T-helper 2 cell (primary cell): ENCODE measurements at places on chromosomes 6 and 20.

- no peak for DNase-seq
Measured at GRCh38 chr20:7657569-7657968, 282.7 kb downstream of the HAO1 start.

DNA sequence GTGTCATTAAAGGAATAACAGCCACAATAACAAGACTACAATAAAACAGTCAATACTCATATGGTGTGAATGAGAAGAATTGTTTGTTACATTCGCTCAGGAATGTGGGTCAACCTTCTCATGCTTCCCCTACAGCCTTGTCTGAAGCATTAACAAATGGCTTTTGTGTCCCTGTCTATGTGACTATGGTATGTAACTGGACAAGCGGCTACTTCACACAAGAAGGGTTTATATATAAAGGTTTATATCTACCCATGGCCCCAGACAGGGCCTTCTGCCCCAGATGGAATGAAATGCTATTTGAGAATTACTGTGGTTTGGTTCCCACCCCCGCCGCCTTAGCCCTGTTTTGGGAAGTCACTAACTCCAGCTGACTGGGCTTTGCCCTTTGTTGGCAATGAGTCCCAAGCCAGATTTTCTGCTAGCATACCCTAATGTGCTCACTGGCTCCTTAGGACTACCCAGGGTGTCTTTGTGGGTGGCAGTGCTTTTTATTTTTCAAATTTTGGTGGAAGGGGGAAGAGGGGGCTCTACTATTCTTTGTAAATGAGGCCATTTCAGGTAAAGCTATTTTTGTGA, 39.4 kb downstream of the TFAP2A start:
- DNase-seq: no peak

DNA sequence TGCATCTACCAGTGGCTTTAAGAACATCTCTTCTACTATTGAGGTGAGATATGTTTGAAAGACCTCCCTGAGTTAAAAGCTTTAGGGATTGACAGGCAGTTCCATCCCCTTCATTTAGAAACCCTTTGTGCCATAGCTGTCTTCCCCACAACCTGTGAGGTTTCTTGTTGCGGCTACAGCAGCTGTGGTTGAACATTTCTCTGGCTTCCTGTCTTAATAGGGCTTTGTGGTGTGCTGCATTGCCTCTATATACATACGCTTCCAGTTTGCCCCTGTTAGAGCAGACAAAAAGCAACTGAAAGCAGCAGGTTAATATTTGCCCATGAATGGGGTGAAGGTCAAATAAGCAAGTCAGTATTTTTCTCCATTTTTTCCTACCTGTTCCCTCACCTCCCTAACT, 210.2 kb downstream of the TMEM200A start:
- DNase-seq: peak; percentile 27

DNA sequence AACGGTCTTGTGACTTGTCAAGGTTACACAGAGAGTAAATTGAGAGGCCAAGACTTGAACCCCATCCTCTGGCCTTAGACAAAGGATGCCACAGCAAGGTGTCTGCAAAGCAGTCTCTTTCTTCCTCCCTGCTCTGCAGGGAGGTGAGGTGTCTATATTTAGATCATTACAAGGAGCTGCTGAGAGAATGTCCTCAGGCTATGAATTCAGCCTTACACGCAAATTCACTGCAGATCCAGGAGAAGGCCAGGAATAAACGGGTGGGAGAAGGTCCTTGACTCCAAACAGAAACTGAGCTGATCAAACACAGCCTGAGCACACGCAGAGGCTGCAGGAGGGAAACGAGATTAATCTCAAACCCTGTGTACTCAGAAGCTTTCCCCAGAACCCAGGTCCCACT, 48.6 kb upstream of the PTPRT start:
- no peak for DNase-seq

DNA sequence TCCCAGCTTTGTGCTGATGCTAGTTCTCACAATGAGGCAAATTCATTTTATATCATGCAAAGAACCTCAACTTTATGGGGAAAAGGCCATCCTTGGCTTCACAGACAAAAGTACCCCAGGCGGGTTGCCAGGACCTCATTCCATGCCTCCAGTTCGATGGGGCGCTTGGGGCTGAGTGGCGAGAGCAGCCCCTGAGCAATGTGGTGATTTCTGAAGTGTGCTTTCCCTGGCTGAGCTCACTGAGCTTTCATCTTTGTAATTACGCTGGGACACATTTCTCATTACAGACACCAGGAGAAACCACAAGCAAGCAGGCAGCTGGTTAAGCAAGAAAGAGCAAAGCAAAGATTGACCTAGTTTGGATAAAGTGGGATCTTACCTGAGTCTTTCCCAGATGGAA, 301.5 kb upstream of the CDH4 start:
- DNase-seq: no peak

DNA sequence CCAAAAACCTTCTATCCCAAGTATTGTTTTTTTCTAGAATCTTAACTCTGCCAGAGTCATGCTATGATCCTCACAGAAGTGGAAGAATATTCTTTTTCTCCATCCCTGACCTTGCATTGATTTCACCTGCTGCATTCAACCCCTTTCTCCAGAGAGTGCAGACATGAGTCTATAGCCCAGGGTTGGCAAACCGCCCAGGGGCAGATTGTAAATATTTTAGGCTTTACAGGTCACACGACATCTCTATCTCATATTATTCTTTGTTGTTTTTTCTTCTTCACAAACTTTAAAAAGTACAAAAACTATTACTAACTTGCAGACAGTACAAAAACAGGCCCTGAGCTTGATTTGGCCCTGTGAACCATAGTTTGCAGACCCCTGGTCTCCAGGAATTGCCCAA, 112.1 kb upstream of the ASF1A start:
- DNase-seq: no peak

- DNase-seq: no peak
Measured at GRCh38 chr6:47509937-47510336, 32.3 kb downstream of the CD2AP start.

- no peak for DNase-seq
Measured at GRCh38 chr6:55319961-55320695, 7.1 kb upstream of the GFRAL start.

GRCh38 chr6:38179300-38179699, 359.8 kb downstream of the ZFAND3 start:
- no peak for DNase-seq

DNA sequence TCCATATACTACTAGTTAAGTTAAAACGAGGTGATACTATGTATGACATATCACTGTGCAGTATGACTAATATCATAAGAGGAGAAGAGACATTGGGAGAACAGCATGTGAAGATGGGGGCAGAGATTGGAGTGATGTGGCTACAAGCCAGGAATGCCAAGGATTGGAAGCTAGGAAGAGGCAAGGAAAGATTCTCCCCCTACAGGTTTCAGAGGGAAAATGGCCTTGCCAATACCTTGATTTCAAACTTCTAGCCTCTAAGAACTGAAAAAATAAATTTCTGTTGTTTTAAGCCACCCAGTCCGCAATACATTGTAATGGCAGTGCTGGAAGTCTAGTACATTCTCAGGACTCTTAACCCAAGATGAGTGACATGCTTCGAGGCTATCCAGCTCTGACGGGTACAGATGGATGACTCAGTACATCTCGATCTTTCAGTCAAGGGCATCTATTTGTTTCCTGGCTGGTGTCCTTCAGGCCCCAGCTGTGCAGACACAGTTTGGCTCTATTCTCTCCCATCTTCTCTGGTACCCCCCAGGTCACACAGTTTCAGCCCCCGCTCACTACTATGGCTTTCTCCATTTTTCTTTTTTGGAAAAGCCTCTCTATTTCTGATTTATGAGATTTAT, 55.5 kb upstream of the THEMIS start:
- no peak for DNase-seq

GRCh38 chr6:128538763-128539162, 18.4 kb upstream of the PTPRK start:
- DNase-seq: no peak

DNA sequence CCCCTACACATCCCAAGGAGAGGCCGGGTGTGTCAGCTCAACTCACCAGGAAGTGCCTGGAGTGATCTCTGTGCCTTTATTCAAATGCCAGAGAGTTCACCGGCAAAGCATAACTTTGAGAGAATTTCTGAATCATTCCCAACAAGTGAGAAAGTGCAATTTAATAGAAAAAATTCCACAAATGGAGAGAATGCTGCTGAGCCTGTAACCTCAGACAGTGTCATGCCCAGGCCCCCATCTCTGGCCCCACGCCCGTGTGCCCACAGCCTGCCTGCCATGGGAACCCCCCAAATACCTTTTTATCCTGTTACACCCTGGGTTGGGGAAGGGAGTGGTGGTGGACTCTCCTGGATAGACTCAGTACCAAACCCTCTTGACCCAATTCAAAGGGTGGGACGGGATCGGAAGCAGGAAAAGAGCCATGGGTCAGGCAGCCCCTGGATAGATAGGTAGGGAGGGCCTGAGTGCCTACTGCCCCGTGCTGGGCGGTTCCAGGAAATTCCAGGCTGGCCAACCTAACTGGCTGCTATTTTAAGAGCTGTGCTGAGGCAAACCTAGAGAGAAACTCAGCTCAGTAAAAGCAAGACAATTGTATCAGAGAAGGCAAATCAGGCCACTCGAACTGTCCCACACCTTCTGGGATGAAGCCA, 179.0 kb upstream of the FOXA2 start:
- no peak for DNase-seq

DNA sequence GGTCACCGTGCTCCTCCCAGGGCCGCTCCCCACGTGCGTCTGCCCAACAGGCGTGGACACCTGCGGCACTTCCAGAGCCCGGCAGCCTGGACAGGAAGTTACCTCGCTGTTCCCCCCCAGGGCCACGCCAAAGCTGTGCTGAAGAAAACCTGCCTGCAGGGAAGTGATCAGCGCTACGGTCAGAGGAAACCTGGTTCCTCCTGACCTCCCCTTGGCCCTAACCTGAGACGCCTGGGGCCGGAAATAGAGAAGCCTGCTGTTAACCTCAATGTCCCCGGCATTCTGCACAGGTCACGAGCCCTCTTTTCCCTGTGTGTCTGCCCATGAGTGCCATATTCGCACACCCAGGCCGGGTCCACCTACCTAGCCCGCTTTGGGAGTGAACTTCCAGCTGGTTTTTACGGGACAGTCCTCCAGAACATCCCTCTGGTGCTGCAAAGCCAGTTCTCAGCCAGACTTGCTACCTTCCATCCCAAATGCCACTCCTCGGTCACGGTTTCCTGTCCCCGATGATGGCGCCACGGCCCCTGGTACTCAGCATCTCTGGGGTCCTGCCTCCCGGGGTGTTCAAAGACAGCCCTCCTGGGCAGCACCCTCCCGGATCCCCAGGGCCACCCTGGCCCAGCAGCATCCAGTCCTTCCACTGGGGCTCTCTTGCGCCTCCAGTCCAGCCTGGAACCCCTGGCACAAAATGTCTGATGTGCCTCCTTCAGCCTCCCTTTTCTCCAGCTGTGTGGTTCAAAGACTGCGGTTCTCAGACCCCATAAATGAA, 12.0 kb upstream of the IRF4 start:
- no peak for DNase-seq

DNA sequence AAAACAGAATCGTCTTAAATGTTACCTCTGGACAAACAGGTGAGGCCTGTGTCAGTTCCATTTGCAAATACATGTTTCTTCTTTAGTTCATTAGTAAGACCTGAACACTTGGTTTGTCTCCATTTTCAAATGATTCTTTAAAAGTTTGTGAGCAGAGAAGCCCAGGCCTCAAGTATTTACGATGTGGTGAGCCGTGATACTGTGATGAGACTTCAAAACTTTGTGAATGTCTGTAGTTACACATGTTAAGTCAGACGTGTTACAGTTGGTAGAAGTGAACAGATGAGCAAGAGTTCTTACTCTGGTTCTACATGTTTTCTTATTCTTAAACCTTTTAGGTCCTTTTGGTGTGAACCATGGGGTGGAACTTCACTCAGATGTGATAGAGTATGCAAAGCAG, 8.5 kb downstream of the PCMTD2 start:
- DNase-seq: no peak

DNA sequence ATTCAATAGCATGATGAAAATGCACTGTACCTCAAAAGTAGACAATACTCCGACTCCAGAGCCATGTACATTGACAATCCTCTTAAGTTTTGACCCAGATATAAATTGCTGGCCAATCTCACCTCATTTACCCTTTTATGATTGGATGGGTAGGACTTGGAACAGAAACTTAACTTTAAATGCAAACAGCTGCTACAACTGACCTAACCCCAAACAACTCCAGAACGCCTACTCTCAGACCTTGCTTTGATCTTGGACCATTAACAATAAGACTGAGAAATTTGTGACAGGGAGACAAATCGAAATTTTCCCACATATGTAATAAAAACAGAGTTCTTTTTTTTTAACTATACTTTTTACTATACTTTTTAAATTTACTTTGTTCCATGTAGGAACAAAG, 200.5 kb upstream of the MCHR2 start:
- no peak for DNase-seq

DNA sequence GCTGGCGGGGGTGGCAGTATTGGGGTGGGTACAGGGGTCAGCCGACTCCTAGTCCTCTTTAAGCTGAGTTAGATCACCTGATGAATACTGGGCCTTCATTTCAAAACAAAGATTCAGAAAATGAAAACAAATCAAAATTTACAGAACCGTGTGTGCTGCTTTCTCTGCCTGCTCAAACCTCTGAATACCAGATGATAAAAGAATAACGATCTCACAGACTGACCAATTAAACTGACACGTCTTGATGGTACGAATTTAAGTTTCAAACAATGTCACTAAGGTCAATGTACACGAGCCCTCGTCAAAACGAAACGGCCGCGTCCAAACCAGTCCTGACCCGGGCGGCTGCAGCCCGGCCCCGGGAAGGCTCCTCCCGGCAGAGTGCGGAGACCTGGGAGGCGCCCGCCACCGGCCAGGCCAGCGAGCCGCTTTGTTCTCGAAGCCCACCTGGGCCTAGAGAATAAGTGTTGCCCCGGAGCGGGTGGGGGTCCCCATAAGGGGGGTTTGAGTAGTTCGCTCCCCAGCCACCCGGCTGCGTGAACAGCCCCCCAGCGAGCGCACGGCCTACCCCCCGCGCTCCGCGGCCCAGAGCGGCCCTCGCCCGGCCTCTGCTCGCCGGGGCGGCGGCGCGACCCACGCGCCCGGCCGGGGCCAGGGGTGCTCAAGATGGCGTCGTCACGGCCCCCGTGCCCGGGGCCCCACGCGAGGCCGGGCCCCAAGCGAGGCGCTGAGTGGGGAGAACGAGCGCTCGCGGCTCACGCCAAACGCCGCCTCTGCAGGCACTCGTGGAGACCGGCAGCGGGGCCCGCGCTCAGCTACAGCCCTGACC, 728 bp downstream of the PSMA7 start:
- no peak for DNase-seq

DNA sequence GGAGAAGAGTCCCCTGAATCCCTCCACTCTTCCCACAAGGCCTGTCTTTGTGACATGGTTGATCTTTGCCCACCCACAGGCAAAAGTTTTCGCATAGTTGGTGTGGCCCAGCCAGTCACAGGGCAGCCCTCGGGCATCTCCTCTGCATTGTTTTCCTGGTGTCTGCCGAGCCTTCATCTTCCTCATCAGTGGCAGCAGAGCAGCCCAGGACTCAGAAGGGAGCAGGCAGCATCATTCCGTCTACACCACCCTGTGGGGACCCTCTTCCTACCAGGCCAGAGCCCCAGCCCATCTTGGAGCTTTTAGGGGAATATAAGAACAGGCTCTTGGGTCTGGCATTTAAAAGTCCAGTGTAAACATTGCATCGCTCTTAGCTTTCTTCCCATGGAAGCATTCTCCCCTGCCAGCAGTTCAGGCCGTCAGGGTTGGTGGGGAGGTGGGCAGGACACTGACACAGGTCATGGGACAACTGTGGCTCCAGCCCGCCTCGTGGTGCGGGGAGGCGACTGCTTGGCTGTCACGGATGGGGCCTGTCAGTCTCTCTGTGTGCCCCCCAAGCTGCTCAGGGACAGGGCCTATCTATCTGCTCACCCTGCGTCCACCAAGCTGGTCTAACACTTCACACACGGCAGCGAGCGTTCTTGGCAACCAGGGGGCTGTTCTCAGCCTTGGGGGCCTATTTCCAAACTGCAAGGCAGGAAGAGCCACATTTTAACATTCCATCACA, 38.3 kb downstream of the PDRG1 start:
- no peak for DNase-seq
